Inflammatory macrophage treated with lipopolysaccharide for 4 hours (primary cell): ENCODE measurements at places on chromosomes 13 and 19.
A peak's percentile ranks its signal among the peaks of the same experiment; 100 is the strongest.

- DNase-seq, result peak; percentile 63
These were observed 5.3 kb upstream of the CSNK1G2 start for GRCh38 chr19:1935484-1936208.

- DNase-seq, result no peak
These were observed 15.0 kb downstream of the GNA15 start for GRCh38 chr19:3150739-3151329.

DNA sequence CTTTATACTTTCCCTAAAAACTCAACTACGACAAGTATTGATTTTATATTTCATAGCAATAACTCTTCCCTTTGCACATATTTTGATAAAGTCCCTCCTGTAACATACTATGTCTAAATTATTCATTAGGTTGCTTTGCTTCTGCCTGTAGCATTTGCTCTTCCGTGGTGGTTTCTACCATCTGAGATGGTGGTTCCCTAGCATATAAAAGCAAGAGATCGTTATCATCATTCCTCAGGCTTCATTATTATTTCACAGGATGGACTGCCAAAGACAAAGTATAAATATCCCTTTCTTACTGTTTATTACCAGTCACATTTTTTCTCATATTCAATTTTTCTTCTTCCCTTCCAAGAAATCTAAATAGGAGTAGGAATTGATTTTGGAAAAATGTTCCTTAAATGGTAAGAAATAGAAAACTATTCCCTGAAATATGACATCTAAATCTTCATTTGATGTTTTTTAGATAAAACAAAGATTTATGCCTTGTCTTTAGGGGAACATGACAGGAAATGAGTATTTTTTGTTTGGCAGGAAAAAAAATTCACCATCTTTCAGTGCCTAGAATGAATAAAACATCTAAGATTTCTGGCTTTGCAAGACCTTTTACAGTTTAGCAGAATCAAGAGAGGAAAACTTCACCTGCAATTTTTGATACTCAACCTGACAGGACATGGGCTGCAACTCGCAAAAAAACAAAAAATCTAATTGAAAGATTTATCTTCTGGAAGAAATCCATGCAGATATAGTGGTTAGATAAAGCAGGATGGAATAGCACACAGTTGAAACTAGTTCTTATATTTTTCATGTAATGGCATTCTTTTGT, 340.0 kb downstream of the SPRY2 start:
- no peak for DNase-seq

- no peak for DNase-seq
These were observed 421.8 kb downstream of the SPRY2 start for GRCh38 chr13:79919091-79919490.

- DNase-seq, result peak; percentile 62
These were observed 30.0 kb downstream of the FLT1 start for GRCh38 chr13:28464861-28465460.
